ENCODE measurements at places on chromosomes 2 and 18.

- no peak for DNase-seq
These were observed 403.5 kb downstream of the PARD3B start for GRCh38 chr2:204948822-204949221.

DNA sequence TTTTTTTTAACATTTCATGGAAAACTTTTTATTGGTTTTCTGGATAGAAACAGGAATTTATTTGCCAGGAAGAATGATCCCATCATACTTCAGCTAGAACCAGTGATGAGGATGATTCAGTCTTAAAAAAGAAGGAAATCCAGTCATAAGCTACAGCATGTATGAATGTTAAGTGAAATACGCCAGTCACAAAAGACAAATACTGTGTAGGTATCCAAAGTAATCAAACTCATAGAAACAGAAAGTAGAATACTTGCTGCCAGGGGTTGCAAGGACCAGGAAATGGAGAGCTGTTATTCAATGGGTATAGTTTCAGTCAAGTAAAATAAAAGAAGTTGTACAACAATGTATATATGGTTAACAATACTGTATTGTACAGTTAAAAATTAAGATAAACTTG lies 21.3 kb downstream of the PSME4 start:
- no peak for DNase-seq

DNA sequence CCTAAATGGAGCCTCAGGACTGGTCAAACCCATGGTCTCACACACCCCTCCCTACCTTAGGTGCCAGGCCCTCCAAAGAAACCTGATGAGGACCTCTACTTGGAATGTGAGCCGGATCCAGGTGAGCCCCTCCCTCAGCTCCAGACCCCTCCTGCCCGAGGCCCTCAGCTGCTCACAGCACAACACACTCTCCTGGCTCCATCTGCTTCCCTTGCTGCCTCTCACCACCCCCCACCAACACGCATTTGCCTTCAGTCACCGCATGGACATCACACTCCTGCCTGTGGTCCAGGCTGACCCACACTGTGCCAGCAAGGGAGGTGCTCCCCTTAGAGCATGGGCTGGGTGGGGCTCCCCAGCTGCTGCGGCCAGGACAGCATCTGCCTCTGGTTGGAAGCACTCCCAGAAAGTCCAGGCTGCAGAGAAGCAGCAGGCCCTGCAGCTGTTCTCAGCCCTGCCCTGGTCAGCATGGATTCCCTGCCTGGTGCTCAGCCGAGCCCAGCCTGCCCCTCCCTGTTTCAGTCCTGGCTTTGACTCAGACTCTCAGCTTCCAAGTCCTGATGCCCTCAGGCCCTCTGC lies 15.1 kb downstream of the SH2D6 start:
- DNase-seq = no peak

GRCh38 chr2:100819370-100820272 lies at the start of gene NPAS2:
Gene NPAS2, plus strand, starts transcription at chr2:100820139. Its CDS starts 84,616 bp downstream, at chr2:100904755.
- DNase-seq = peak; percentile 46

DNA sequence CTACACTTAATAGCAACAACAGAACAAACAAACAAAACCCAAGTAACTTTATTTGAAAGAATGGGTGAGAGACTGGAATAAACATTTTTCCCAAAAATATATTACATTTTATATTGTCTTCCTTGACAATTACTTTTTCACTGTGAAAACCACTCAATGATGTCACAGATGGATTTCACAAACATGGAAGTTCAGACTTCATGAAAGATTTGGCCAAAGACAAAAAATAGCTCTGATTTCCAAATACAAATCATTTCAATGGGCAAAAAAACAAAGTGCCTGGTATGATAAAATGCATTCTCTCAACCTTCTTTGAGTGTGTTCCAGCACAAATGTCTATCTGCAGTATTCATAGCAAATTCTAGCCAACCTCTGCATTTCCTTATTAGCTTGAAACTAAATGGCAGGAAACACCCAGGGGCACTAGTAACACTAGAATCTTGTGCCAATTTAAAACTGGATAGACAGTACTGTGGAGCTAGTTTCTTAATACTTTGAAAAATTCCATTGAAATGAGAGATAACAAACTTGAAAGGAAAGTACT lies 28.5 kb upstream of the NAPG start:
- DNase-seq = no peak

DNA sequence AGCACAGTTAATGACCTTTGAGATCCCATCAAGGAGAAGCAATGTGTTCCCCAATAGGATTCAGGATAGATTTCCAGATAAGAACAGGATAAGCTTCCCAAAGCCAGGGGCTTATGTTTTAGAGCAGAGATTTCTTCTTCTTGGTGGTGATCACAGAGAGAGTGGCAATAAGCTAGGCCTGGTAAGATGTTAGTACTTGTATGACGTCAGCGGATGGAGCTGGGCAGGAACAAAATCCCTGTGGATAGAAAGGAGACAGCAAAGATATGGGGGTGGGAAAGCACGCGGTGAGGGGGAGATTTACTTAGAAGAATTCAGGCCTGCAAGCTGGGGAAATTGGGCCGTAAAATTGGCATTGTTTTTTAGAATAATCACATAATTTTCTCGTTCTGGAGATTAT lies 323.0 kb downstream of the MTX2 start:
- no peak for DNase-seq

GRCh38 chr2:95296880-95297487 lies at the start of gene KCNIP3:
Gene KCNIP3, plus strand, starts transcription at chr2:95297347. Its CDS starts 92 bp downstream, at chr2:95297439.
- DNase-seq = no peak

GRCh38 chr18:14189858-14190257 lies 57.6 kb upstream of the ZNF519 start:
- DNase-seq = no peak

- DNase-seq = no peak
These were observed 77.3 kb upstream of the CTLA4 start for GRCh38 chr2:203790134-203790852.

DNA sequence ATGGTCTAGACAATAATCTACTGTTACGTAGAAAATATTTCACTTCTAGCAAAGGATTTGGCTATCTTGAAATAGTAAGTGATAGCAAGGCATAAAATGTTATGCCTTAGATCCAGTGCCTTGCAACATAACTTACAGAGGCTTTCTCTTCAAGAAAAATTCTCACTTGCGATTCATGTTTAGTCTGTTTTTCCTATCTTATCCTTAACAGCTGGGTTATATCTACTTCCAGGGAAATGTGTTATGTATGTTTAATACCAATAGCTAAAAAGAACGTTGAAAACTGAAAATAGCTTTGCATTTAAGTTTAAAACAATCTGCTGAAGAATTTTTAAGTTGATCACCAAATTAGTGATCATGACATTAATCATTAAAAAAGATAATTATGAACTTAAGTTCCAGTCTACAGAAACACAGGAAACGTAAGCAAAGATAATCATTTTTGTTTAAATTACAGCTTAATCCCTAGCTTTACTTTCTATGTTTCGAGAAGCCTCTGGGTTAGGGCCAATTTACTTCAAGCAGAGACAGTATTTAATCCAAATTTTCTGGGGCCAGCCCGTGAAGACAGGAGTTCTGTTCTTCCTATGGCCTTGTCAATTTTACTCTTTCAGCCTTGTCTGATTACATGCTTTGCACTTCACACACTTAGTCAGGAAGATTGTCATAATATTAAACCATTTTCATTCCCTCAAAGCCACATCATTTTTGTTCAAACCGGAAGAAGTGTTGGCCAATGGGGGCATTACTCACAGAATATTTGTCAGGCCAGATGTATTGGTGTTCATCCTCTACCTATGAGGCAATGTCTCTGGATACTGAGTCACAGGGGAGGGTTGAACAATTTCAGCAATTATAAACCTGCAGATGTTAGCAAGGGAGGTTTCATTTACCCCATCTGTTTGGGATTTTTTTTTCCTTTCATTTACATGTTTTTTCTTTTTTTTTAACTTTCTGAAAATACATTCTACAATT lies 1132.9 kb upstream of the ZEB2 start:
- DNase-seq = peak; percentile 59

GRCh38 chr2:183113630-183114029 lies 10.6 kb upstream of the NUP35 start:
- no peak for DNase-seq

DNA sequence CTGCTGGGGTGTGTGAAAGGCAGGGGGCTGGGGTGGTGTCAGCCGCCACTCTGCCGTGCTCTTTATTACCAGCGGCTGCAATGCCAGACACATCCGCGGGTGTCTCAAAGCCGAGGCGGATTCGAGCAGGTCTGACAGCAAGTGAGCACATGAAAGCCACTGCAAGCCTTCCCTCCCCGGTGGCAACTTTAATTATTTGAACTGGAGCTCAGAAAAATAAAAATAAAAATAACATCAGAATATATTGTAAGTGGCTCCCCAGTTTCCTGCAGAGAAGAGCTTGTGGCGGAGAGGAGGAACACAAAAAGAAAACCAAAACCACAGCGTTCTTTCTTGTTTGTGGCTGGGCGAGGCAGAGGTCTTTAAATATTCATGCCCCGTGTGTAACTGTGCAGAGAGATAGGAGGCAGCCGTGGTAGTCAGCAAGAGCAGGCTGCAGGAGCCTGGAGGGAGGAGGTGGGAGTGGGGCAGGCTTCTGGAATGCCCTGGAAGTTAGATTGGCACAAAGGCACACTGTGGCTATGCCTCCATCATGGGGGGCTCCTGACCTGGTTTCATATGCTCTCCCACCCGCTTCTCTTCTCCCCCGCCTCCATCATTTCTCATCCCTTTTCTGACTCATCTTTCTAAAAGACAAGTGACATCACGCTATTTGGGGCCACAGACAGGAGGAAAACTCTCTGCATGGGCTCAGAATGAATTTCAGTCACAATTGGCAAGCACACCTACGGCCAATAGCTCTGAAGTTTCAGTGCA lies 199.8 kb downstream of the CLIP4 start:
- DNase-seq = peak; percentile 77

DNA sequence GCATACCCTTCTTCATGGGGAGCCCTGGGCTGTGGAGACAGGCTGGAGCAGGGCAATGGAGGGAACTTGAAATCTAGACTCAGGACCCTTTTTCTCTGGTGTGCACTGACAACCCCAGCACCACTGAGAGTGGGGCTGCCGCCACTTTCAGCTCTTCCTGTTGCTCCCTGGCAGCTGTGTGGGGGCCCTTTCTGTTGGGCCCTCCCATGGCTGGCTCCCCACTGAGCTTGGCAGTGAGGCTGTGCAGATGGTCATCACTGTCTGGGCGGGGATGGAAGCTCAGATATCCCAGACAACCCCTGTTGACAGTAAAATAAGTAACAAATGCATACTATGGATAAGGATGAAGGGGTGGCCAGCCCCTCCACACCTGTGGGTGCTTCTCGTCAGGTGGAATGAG lies 6.7 kb downstream of the MYO7B start:
- DNase-seq = no peak

DNA sequence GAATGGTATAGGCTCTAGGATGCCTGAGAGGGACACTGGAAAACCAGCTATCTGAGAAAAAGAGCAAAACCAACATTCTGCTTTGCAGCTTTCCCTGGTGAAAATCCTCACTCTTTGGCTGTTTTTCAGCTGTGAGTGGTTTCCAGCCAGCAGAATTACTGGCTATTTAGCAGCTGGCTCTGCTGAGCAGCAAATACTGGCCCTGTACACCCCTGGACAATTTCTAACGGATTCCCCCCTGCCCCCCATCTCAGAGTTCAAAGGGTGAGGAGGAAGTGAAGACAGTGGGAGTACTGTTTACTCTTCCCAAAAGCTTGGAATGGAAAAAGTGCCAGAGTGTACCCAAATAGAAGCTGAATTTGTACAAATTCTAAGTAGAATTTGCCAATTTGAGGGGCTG lies 26.1 kb upstream of the IMP4 start:
- DNase-seq = no peak

- DNase-seq = no peak
These were observed 34.7 kb upstream of the CD226 start for GRCh38 chr18:69982417-69982816.

- DNase-seq = no peak
These were observed 269.3 kb downstream of the TTC32 start for GRCh38 chr2:19632403-19632991.

DNA sequence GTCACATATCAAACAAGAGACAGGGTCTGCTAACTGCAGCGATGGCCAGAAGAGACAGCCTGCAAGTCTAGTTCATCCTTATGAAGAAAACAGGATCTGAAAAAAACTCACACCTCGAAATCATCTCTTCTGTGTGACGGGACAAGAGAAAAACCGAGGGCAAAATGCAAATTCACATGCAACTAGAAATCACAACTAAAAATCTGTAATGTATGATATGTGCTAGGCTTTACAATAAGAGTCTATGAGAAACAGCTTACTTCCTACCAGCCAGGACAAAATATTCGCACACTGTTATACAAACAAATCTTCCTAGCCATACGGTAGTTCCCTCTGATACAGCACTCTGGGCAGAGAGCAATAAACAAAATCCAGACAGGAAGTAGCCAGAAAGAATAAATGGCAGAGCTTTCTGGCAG lies 48.8 kb downstream of the ANKRD44 start:
- peak; percentile 34 for DNase-seq

DNA sequence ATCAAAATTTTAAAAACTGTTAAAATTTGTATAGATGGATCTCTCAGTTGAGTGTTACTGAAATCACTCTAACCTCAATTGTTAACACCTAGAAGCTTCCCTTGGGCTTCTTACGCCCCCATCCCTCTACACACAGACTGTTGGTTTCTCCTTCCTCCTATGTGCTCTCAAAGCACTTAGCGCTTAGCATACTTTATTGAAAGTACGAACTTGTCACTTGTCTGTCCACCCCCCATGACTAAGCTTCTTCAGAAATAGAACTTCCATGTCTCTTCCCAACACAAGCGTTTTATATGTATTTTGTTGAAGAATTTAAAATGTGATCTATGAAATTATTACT lies 441 bp downstream of the MPHOSPH10 start:
- DNase-seq = peak; percentile 66

DNA sequence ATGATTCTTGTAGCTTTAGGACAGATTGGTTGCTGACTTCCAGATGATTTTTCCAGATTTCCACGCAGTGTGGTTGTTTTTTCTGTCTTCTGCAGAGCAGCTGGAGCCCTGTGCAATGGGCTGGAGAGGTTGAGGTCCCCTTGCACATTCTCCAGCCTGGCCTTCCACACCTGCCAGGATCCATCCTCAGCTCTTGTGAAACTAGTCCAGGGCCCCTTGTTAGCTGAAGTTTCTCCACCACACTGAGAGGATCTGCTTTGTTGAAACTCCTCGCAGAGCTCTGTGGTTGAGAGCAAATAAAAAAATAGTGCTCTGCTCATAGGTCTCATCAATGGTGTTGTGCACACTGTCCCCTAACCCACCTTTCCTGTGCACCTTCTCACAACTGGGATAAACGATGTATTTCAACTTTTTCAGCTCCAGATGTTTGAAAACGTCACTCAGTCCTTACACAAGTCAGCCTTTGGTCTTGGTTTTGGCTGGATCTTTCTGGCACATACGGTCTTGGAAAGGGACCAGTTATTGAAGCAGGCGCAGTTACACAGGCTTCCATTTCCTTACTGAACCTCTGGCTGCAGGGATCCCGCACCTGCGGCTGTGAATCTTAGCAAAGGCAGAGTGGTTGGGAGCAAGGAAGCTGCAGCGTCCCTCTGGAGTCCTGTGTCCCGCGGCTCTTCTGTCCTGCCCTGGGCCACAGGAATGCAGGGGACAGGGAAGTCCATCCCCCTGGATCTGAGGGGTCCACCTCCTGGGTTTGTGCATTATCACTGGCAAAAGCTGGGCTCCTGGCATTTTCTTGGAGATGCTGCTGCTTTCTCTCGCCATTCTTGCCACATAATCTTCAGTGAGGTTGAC lies 272.0 kb upstream of the DSEL start:
- no peak for DNase-seq
